ENCODE measurements at places on chromosomes 2 and 18.

DNA sequence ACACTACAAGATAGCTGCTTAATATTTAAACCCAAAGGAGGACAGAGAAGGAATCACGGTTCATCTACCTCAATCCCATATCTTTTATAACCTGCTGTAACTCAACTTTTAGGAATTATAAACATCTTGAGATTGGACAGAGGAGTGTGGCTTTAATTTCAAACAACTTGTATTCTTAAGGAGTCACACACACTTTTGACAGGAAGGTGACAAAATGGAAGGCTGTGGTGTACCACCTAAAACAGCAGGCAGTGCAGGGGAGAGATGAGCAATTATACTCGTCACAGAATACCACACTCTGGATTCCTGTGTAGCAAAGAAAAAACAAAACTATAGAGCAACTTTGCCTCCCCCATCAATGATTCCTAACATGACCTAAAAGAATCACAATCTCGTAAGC is 194.8 kb downstream of the ZEB2 start:
- DNase-seq: no peak

GRCh38 chr2:637406-637776 is 39.8 kb downstream of the TMEM18 start:
- no peak for DNase-seq

GRCh38 chr2:1633936-1634587 is 110.3 kb downstream of the PXDN start:
- no peak for DNase-seq

DNA sequence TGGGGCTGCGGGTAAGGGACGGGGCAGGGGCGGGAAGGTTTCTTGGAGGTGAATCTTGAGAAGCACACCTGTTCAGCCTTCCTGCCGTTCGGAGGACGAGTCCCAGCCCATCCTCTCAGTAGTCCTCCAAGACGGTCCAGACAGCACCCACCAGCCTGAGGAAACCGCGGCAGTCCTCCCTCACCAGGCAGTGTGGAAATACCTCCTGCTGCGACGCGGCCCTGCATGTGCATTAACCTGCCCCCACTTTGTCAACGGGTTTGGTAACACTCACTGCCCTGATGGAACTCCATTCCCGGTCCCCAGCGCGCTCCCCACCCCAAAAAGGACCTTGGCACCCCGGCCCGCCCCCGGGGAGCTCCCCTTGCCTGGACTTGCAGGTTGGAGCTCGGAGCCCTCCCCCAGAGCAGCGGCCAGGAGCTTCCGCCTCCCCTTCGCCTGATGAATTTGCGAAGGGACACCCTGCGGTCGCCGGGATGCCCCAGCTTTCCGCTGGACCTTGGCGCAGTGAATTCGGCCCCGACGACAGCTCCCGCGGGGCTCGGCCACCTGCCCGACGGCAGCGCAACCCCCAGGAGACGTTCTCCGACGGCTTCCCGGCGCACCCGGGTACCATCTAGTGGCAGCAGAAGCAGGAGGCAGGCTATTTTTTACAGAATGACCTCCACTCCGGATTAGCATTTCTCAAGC is 31.5 kb downstream of the ACVR1C start:
- DNase-seq: no peak

DNA sequence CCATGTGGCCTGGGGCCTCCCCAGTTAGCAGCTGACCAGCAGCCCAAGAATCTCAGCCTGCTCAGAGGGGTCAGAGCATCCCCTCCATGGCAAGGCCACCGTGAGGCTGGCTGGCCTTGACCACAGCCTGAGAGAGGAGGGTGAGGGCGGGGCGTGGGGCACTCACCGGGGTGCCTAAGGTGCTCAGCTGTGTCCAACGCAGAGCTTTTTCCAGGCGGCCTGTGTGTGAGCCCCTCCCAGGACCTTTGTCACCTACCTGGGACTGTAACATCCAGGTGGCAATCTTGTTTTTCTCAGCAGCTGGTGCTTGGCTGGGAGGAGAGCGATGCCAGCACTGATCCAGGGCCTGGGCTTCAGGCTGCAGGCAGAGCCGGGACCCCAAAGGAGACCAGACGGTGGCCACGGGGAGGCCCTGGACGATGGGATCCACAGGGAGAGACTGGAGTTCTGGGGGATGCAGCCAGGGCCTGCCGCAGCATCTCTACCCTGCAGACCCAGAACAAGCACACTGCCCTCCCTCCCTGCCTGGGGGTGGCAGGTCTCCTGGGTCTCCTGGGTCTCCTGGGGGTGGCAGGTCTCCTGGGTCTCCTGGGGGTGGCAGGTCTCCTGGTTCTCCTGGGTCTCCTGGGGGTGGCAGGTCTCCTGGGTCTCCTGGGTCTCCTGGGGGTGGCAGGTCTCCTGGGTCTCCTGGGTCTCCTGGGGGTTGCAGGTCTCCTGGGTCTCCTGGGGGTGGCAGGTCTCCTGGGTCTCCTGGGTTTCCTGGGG is 12.3 kb downstream of the SNED1 start:
- DNase-seq: no peak

GRCh38 chr18:37565101-37565976 is at the start of gene CELF4:
Gene CELF4 (minus strand): TSS chr18:37565798.
- no peak for DNase-seq

- DNase-seq: no peak
Observed at GRCh38 chr2:112183327-112184025, 45.3 kb downstream of the FBLN7 start.

GRCh38 chr2:59046401-59047372 is 805.6 kb upstream of the FANCL start:
- DNase-seq: no peak

DNA sequence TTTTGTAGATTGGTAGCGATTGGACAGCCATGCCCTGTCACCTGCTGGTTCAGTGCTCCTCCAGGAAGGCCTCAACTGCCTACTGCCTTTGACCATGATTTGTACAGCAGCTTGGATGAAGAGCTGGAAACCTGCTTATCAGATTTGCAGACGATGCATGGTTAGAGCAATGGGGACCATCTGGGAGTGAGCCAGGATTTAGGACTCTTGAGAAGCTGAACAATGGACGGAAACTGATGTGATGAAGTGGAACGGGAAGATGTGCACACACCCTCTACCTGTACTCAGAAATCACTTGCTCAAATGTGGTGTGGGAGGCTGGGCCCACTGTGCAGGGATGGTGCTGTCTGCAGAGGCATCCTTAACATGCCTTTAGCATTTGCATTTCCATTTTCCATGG is 57.2 kb downstream of the NCK2 start:
- no peak for DNase-seq

DNA sequence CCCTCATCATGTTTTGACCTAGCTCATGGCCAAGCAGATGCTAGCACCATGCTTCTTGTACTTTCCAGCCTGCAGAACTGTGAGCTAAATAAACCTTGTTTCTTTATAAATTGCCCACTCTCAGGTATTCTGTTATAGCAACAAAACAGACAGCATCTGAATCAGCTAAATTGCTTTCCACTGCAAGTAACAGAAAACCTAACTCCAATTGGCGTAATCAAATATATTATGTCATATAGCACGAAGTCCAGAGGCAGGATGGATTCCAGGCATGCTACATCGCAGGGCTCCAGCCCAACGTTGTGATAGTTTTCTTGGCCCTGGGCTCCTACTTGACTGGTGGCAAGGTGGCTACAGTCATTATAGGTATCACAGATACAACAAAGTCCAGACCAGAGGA is 10.4 kb upstream of the CUL3 start:
- DNase-seq: no peak

DNA sequence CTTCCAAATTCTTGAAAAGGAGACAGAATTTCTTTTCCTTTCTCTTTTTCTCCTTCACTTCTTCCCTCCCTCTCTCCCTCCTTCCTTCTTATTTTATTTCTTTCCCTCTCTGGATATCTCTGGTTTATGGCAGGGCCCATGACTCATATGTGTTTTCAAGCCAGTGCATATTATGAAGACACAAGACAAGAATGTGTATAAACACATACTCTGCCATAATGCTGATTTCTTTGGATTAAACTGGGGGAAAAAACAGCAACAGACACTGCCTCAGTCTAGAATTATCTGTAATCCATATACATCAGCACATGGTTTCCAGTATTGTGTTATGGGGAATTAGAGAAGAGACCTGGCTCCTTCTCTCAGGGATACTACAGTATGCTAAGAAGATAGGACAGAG is 82.8 kb upstream of the CPO start:
- no peak for DNase-seq

DNA sequence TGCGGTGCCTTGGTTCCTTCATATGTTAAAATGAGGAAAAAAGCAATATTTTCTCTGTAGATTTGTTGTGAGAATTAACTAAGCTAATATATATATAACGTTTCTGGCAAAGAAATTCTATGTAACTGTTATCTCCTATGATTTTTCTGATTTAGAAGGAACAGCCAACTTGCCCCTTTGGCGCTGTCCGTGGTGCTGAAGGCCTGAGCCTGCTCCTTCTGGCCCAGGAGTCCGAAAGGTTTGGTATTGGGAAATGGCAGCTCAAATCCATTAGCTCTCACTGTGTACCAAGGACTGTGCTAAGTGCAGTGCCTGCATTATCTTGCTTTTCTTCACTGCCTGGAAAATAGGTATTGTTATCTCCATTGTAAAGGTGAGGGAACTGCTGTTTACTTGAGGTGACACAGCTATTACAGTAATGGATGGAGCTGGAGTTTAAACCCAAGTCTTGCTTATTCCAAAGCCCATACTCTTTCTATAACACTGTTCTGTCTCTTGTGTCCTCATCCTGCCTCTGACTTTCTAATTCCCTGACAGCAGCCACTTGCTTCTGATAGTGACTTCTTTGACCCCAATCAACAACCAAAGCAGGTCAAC is 52.2 kb downstream of the C1QL2 start:
- DNase-seq: no peak

GRCh38 chr2:137873536-137874244 is 90.6 kb upstream of the HNMT start:
- no peak for DNase-seq

- no peak for DNase-seq
Observed at GRCh38 chr2:220876080-220876824, 695.9 kb downstream of the EPHA4 start.

DNA sequence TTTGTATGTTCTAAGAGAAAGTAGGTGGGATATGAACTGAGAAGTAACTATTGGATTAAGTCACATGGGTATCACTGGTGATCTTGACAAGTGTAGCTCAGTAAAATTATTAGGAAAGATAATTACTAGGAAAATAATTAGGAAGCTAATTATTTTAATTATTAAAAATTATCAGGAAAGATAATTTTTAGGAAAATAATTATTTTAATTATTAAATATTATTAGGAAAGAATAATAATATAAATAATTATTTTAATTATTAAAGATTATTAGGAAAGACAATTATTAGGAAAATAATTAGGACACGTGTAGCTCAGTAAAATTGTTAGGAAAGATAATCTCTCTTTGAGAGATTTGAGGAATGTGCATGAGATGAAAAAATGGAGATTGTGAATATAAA is 623.4 kb upstream of the PIK3C3 start:
- DNase-seq: no peak

GRCh38 chr2:127413782-127414637 is 4.2 kb upstream of the PROC start:
- DNase-seq: no peak

GRCh38 chr2:156517419-156517818 is 81.2 kb downstream of the GPD2 start:
- DNase-seq: no peak

DNA sequence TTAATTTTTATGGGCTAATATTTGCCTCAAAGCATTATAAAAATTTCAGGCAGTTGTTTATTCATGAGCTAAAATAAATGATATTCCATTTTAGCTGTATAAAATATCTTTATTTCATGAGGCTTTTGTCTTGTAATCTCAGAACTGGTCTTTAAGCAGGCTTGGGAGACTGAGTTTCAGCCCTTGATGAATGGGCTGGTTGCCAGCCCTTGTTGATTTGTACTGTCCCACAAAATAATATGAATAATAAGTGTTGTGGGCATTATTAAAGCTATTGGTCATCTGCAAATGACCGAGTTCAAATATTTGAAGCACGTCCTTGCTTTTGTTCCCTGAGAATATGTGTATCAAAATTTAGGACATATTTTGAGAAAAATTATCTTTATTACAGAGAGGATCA is 18.2 kb downstream of the INPP1 start:
- no peak for DNase-seq

GRCh38 chr2:142951190-142952007 is 73.9 kb downstream of the KYNU start:
- DNase-seq: no peak

DNA sequence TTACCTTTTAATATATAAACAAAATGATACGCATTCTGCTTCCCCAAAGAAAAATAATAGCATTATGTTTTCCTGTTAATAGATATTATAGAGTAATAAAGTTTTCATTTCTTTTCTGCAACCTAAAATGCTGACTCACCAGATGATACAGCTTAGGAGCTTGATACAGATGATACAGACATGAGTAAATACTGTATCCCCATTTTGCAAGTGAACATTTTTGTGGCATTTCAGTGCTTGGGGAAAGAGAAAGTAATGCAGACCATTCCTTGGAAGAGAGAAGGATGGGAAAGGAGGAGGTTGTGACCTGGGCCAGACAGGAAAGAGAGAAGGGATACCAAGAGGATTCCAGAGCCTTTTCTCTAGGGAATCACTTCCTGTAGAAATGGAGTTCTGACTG is 97.5 kb upstream of the FSHR start:
- DNase-seq: no peak

GRCh38 chr2:208150094-208150493 is 4.1 kb upstream of the CRYGB start:
- no peak for DNase-seq

DNA sequence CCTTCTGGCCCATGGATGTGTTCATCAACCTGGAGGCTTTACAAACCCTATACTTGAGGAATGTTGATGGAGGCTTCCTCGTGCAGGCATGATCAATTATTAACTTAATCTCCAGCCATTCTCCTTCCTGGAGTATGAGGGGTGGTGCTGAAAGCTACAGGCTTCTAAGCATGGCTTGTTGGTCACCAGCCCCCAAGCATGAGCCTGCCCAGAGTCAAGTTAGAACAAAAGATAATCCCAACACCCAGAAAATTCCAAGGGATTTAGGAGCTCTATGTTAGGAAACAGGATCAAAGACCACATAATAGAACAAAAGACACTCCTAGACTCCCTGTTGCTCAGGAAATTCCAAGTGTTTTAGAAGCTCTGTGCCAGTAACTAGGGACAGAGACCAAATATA is 63.1 kb downstream of the FAM171B start:
- DNase-seq: no peak

DNA sequence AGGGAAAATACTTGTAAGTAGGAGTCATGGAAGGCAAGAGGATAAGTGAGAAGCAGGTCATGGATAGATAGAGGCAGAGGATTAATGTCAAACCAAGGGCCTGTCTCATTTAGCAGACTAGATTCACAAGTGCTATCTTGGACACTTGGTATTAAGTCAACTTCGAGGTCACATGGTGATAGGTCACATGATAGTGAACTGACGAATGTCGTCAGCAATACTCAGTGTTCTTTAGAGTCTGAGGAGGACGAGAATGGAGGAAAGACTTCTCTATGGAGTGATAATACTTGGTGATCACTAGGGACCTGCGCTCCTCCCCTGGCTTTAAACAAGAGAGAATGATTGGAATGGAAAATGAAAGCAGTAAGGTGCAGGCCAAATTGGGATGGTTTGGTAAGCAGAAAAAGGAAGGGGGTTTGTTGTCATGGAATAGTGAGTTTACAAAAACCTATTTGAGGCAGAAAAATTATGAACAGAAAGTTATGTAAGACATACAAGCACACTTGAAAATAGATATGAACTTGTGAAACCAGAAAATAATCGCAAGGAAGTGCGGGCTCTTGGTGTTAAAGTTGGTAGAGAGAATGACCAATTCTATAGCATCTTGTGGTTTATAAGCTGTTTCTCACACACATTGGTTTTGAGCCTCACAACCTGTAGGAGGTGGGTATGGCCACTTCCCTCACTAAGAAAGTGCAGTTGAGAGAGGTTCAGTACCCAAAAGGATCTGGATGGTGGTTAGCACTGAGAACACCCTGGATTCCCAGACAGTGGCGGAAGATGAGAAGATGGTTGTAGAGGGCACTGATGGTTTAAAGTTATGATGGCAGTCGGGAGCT is 141.5 kb downstream of the WDSUB1 start:
- no peak for DNase-seq

Measured in HCT116 (cell line).